ENCODE measurements at places on chromosomes 16 and 17.

DNA sequence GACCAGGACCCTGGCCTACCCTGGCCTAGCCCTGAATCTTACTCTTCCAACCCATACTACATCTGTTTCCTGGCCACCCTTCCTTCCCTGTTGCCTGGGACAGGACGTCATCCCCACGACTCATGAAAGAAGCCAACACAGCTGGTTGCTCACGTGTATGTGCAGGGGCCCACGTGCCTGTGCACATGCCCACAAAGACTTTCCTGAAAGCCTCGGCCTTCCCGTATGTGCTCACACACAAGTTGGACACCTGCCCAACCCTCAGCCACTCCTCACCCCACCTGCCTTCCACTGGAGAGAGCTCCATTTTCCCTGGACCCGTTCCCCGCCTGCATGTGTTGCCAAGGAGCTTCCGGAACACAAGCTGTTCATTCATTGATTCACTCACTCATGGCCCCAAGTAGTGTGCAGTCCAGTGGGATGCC lies 7.0 kb downstream of the PLXDC1 start:
- DNase-seq = peak; percentile 70

GRCh38 chr17:41009301-41009760 lies 403 bp upstream of the KRTAP3-1 start:
- DNase-seq = no peak

- DNase-seq = no peak
Observed at GRCh38 chr17:80064696-80065095, 28.3 kb downstream of the CCDC40 start.

DNA sequence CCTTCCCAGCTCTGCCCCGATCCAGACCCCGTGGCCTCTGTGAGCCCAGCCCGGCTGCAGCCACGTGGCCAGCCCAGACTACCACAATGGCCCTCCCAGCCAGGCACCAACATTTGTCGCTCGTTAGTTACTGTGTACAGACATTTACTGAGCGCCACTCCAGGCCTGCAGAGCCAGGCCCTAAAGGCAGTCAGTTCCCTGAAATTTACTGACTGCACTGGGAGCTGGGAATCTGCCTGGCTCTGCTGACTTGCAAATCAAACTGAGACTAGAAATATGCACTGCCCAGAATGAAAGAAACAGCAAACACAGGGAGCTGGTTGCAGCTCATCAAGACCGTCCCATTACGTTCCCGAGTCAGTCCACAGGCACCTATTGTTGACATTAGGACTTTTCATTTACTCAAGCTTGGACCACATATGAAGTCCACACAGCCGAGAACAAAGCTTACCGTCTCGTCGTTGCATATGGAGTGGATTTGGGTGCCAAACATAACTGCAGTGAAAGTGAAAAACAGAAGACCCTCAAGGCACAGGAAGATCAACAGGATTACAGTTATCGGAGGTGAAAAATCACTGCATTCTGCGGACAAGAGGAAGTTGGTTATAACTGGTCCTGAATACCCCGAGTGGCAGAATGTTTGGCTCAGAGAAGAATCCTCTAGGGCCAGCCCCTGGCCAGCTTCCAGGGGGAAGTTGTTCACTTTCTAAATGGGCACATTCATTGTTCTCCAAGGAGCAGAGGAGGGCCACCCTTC lies 34.5 kb downstream of the ZDHHC7 start:
- DNase-seq = no peak

DNA sequence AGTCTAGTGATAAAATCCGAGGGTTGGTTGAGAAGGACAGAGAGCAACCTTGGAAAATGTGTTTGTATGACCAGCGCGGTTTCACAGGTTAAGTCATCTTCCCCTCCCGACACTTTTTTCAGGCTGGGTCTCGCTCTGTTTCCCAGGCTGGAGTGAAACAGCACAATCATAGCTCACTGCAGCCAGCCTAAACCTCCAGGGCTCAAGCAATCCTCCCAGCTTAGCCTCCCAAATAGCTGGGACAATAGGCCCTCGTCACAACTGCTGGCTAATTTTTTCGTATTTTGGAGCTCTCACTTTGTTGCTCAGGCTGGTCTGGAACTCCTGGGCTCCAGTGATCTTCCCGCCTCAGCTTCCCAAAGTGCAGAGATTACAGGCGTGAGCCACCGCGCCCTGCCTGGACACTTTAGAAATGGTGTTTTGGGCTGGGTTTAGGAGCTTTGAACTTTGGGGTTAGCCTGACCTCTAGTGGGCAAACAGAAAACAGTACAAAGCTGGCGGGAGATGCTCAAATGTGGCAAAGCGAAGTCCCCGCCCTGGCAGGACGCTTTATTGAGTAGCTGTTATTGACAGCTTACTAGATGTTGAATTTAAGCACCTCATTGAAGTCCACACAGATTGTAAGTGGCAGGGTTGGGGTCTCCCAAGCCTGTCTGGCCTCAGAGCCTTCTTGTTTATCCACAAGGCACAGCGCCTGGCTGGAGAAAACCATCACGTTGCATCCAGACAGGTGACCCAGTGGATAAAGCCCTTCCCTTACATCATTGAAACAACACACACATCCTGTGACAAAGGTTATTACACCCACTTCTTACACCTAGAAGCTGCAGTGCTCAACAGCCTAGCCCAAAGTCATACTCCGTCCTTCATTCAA lies 34.7 kb upstream of the RBBP6 start:
- DNase-seq = peak; percentile 81

DNA sequence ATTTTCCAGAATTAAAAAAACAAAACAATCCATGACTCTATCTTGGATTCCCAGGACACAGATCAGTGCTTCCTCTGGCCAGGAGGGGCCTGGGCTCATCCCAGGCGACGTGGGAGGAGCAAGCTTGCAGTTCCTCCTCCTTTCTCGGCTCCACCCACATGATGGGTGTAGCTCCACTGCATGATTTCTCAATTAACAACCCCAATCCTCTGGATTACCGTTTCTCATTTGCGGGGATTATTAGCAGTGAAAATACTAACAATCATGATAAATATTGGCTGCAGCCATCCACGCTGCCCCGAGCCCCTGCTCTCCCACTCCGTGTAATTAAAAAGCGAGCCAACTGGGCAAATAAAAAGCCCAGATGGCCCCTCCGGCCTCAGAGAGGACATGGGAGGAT lies 46.4 kb upstream of the SDK2 start:
- no peak for DNase-seq

- peak; percentile 41 for DNase-seq
Observed at GRCh38 chr17:21214777-21215541, 998 bp upstream of the TMEM11 start.

DNA sequence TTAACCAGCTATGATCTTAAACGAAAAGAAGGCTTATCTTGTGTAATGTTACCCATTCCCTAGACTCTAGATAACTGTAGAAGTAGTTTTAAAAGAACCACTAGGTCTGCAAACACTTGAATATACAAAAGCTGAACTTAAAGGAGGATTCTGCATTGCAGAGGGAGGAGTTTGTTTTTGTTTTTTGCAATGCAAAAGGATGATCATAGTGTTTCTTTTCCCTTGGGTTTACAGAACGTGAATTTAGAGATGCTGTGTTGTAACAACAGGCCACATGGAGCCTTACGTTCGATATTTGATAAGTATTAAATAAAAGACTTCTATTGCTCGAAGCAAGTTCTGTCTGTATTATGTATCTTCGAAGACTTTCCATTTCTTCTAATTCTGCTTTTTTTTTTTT lies 77.6 kb downstream of the CHD9 start:
- DNase-seq = no peak

DNA sequence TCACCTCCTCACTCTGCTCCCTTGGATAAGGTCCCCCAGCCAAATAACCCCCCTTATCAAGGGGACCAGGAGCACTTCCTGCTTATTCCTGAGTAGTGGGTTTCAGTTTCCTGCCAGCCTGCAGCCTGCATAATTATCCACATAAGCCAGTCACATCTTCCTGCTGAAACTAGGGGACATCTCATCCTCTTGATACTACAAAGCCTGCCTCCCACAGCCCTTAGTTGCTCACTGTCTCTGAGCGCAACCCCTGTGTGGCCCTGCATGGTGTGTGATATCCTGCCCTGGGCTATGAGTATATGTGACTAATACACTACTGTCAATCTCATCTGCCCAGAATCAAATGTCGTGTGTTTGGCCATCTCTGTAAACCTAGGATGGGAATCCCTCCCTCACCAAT lies 8.0 kb upstream of the XYLT2 start:
- DNase-seq = no peak

DNA sequence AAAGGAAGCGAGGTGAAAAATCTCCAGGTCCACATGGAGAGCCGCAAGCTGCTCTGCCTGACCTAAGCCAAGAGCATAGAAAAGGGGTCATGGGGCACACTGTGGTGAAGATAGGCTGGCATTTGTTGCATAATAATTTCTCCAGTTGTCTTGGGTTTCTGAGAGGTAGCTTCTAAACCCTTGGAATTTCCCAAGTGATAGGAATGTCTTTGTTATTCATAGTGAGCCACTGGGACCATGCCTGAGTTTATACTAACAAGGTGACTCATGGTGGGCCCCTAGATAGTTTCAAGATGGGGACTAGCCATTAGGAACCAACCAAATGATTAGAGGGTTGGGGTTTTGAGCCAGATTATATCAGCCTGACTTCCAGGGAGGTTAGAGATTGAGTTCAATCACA lies 25.6 kb downstream of the SOST start:
- peak; percentile 58 for DNase-seq

GRCh38 chr17:35448214-35448898 lies at the start of gene SLFN13:
Gene SLFN13, minus strand, starts transcription at chr17:35448766. Its CDS starts 3,086 bp downstream, at chr17:35445680.
- peak; percentile 38 for DNase-seq

DNA sequence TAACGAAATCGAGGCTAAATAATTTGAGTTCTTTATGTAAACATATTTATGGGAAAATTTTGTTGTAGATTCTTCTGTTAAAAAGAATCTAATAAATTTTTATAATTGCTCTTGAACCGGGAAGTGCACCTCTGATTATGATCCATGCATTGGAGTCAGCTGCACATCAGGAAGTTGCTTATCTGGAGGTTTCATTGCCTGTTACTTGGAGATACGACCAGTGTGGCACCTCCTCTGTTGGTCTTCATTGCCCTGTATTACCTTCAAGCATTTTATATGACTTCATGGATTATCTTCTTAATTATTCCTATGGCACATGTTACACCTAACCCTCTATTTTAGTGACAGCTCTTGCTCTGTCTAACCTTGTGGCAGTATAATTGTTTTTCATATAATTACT lies 312.6 kb upstream of the TBX2 start:
- DNase-seq = no peak

- DNase-seq = peak; percentile 20
Observed at GRCh38 chr16:55035956-55036355, 105.3 kb downstream of the IRX5 start.

- peak; percentile 55 for DNase-seq
Observed at GRCh38 chr16:56988161-56988947, 1.0 kb upstream of the NLRC5 start.

GRCh38 chr17:56045872-56046271 lies 107.4 kb upstream of the ANKFN1 start:
- DNase-seq = no peak

GRCh38 chr17:58402679-58403078 lies 14.7 kb downstream of the RNF43 start:
- DNase-seq = peak; percentile 13

DNA sequence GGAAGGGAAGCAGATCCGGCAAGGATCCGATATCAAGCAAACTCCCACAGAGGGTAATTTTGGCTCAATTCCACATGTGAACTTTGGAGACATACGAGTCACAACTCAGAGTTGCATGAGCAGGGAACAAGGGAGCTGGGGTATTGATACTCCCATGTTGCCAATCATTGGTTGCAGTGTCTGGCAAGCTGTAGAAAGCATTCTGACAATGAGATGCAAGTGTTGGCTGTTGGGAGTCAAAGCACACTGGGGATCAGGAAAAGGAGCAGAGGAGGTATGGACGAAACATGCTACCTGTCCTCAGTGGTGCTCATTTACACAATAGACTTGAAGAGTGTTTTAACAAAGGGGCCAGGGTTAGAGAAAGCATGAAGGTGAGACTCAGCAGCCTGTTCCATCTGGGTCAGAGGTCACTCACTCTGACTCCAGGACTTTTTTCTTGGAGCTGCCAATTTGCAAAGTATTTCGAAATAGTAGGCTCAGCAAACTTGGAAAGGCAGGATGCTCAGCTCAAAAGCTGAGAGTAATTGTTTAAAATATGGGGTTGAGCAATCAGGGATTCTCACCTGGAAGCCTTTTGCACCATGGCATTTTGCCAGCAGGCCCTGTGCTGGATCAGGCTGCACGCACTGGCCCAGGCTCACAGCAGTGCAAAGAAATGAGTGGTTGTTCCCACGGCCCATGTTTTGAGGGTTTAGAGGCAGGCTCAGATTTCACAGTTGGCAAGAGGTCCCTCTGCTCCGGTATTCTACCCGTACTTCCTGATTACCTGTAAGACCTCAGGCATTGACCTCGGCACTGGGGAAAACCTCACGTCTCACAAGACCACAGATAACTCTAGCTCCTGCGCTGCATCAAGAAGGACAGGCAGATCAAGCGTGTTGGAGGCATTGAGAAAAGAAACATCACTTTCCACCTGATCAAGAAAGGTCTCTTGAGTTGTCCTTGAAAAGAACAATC lies 17.6 kb upstream of the NKD1 start:
- DNase-seq = no peak

GRCh38 chr17:39699818-39700147 lies at the start of gene ERBB2:
Gene ERBB2, plus strand, starts transcription at chr17:39700064. Its CDS starts 175 bp downstream, at chr17:39700239.
- peak; percentile 92 for DNase-seq
